ENCODE measurements at places on chromosomes 6 and 20. TPM values are rescaled to one million over a fixed set of nuclear protein-coding genes. Genes with fewer than 3 reads are reported as not detected.

GRM1 gene
- 0.19 TPM for total RNA-seq

IMPG1 gene
- not detected for total RNA-seq

C6orf163 gene
- 0.99 TPM for total RNA-seq

FAM209B gene
- total RNA-seq = 0.52 TPM

SMLR1 gene
- total RNA-seq = not detected

ATP9A gene
- total RNA-seq = 46.4 TPM

ADGRB3 gene
- 5.8 TPM for total RNA-seq

KCNG1 gene
- 0.63 TPM for total RNA-seq

SPEF1 gene
- 0.50 TPM for total RNA-seq

PTPRT gene
- total RNA-seq = not detected

RHAG gene
- total RNA-seq = 0.42 TPM

DNA sequence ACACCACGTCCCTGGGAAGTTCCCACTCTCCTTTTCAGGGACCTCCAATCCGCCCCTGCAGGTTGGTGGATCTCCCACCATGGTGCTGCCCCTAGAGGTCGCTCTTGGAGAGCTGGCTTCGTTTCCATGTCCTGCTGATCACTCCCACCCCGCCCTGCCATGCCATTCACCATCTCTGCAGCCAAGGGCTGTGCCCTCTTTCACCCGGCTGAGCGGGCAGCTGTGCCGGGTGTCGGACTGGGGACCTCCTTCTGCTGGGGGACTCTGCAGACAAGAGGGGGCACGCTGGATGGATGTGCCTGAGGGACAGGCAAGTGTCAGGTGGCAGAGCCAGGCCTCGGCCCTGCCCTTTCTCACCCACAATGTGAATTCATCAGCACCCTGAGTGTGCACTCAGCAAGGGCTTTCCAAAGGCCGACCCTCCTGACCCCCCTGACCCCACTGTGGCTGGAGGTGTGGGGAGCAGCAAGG is 347.0 kb downstream of the CDH4 start:
- H3K4me1 ChIP-seq = no peaks in the 10 kb centered on the region
- no peaks in the 10 kb centered on the region for H3K36me3 ChIP-seq
- H3K4me3 ChIP-seq = no peak overlapping the region
- no peak for DNase-seq
- H3K27ac ChIP-seq = no peak overlapping the region

- peak overlapping the region; percentile 85 for H3K4me3 ChIP-seq
- peaks cover 22% of the 10 kb centered on the region for H3K4me1 ChIP-seq
- peak overlapping the region; percentile 97 for H3K27ac ChIP-seq
- DNase-seq = no peak
- no peaks in the 10 kb centered on the region for H3K36me3 ChIP-seq
Observed at GRCh38 chr6:144284478-144284782, 705 bp upstream of the UTRN start.

- DNase-seq = no peak
- H3K36me3 ChIP-seq = no peaks in the 10 kb centered on the region
- H3K27ac ChIP-seq = no peak overlapping the region
- peaks cover 3% of the 10 kb centered on the region for H3K4me1 ChIP-seq
- no peaks in the 10 kb centered on the region for H3K27me3 ChIP-seq
Observed at GRCh38 chr6:21501021-21501354, 92.6 kb upstream of the SOX4 start.

GRCh38 chr6:69122407-69122773 is 487.3 kb downstream of the ADGRB3 start:
- no peak overlapping the region for H3K27ac ChIP-seq
- no peak overlapping the region for H3K4me3 ChIP-seq
- no peaks in the 10 kb centered on the region for H3K36me3 ChIP-seq
- H3K27me3 ChIP-seq = no peaks in the 10 kb centered on the region
- no peaks in the 10 kb centered on the region for H3K4me1 ChIP-seq

DNA sequence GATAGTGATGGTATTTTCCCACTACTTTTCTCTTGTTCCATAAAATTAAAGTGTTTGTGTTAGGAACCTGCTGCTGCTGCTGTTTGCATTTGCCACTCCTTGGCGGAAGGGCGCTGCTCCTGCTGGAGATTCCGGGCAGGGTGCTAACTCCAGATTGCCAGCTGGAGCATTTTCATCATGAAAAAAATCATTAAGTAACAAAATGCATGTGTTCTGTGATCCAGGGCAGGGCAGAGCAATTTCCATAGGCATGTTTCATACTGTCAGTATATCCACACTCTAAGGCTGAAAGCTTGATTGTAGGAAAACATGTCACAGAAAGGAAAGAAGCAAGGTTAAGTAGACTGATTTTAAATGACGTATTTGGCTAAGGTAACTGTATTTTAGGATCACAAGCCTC is 24.0 kb downstream of the PBOV1 start:
- no peaks in the 10 kb centered on the region for H3K4me1 ChIP-seq
- no peak overlapping the region for H3K4me3 ChIP-seq
- H3K27me3 ChIP-seq = no peaks in the 10 kb centered on the region
- no peaks in the 10 kb centered on the region for H3K36me3 ChIP-seq

DNA sequence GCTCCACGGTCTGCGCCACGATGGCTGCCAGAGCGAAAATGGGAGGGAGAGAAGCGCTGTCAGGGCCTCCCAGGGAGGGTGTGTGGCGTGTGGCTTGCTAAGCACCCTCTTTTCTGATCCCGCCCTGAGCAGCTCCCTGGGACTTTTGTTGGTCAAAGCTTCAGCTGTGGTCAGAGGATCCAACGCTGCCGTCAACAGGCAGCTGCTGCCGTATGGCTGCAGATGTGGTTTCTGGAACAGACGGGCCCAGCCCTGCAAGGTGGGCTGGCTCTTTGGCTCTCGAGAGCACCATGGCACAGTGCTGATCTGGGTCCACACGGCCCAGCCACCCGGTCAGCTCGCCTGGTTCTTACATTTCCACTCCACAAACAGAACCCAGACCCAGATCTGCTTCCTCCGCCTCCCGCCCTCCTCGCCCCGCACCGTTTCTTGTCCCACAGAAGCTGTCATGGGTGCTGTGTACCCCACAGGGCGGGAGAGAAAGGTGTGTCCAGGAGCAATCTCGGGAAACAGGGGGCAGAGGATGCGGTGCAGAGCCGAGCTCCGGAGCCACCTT is 86.0 kb upstream of the BHLHE23 start:
- H3K36me3 ChIP-seq = no peaks in the 10 kb centered on the region
- H3K27ac ChIP-seq = no peak overlapping the region
- H3K4me3 ChIP-seq = no peak overlapping the region
- no peak for DNase-seq
- no peaks in the 10 kb centered on the region for H3K4me1 ChIP-seq
- no peaks in the 10 kb centered on the region for H3K27me3 ChIP-seq

DNA sequence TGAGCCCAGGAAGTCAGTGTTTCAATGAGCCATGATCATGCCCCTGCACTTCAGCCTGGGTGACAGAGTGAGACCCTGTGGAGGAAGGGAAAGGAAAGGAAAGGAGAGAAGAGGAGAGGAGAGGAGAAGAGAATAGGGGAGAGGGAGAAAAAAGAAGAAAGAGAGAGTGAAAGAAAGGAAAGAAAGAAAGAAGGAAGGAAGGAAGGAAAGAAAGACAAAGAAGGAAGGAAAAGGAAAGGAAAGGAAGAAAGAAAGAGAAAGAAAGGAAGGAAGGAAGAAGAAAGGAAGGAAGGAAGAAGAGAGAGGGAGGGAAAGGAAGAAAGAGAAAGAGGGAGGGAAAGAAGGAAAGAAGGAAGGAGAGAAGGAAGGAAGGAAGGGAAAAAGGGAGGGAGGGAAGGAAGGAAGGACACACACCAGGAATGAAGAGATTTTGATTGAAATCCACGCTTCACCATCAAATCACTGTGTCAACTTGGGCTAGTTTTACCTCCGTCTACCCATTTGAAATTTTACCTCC is 14.3 kb downstream of the WFDC8 start:
- H3K4me3 ChIP-seq = no peak overlapping the region
- H3K27ac ChIP-seq = no peak overlapping the region
- H3K36me3 ChIP-seq = no peaks in the 10 kb centered on the region
- no peaks in the 10 kb centered on the region for H3K4me1 ChIP-seq
- DNase-seq = no peak

GRCh38 chr6:61755739-61756138 is 530.3 kb downstream of the KHDRBS2 start:
- no peak for DNase-seq
- no peaks in the 10 kb centered on the region for H3K36me3 ChIP-seq
- no peaks in the 10 kb centered on the region for H3K27me3 ChIP-seq
- H3K4me3 ChIP-seq = no peak overlapping the region
- H3K27ac ChIP-seq = no peak overlapping the region
- no peaks in the 10 kb centered on the region for H3K4me1 ChIP-seq

GRCh38 chr20:43900496-43900895 is 14.2 kb upstream of the TOX2 start:
- H3K27me3 ChIP-seq = no peaks in the 10 kb centered on the region
- peaks cover 20% of the 10 kb centered on the region for H3K4me1 ChIP-seq
- H3K36me3 ChIP-seq = no peaks in the 10 kb centered on the region
- no peak overlapping the region for H3K27ac ChIP-seq
- H3K4me3 ChIP-seq = no peak overlapping the region
- DNase-seq = no peak

- peaks cover 17% of the 10 kb centered on the region for H3K4me1 ChIP-seq
- no peak for DNase-seq
- H3K4me3 ChIP-seq = no peak overlapping the region
- H3K27ac ChIP-seq = no peak overlapping the region
- no peaks in the 10 kb centered on the region for H3K36me3 ChIP-seq
- H3K27me3 ChIP-seq = no peaks in the 10 kb centered on the region
Observed at GRCh38 chr6:136685540-136686108, 106.7 kb downstream of the MAP3K5 start.

DNA sequence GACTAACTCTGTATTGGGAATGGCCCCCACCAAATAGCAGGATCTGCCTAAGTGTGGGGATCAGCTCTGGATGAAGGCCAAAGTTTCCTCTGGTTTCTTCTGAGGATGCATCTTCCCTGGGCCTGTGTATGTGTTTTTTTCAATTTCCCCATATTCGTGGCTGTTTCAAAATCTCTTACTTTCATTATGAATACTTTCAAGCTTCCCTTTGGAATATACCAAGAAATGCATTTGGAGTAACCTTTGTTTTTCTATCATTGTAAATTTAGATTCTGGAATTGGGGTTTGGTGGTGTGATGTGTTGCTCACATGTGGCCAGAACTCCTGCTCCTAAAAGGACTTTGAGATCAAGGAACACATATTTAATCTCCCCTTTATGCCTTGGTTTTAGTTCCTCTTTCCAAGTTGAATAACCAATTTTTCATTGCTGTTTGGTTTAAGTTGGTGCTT is 8.4 kb downstream of the ENTPD6 start:
- H3K4me3 ChIP-seq = no peak overlapping the region
- H3K27me3 ChIP-seq = no peaks in the 10 kb centered on the region
- peaks cover 9% of the 10 kb centered on the region for H3K36me3 ChIP-seq
- H3K27ac ChIP-seq = no peak overlapping the region
- H3K4me1 ChIP-seq = peaks cover 40% of the 10 kb centered on the region

DNA sequence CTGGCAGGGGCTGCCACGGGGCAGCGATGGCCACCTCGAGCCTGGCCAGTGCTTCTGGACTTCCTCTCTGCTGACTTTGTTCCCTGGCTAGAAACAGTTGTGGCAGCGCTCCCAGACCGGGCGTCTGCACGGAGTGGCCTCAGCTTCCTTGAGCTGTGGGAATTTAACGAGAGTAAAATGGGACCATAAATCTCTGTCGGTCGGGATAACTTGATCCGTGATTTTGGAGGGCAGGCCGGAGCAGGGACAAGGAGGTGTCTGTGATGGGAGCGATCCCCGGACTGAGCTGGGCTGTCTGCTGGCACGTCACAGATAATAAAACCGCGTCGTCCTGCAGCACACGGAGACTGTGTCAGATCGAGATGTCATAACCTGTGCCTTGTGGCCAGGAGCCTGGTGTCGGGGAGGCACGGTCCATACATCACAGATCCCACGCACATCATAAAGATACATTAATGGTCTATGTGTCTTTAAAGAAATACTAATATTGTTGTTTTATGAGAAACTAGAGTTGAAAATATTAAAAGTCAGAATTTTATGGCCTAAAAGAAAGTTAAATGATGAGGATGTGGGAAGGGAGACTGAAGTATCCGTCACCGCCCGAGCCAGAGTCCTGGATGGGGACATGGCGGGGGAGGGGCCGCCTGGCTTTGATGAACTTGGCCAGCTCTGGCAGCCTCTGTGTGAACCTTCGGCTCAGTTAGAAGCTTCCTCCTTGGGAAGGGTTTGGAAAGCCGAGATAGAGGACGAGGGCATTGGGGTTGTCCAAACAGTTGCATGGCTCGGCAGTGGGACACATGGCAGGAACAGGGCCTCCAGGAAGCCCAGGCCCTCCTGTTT is 6.5 kb upstream of the RBBP8NL start:
- H3K4me1 ChIP-seq = peaks cover 41% of the 10 kb centered on the region
- H3K27ac ChIP-seq = peak overlapping the region; percentile 47
- no peaks in the 10 kb centered on the region for H3K36me3 ChIP-seq
- no peak overlapping the region for H3K4me3 ChIP-seq
- H3K27me3 ChIP-seq = no peaks in the 10 kb centered on the region
- no peak for DNase-seq

GRCh38 chr20:10330071-10330470 is 104.0 kb downstream of the MKKS start:
- H3K4me1 ChIP-seq = no peaks in the 10 kb centered on the region
- H3K27ac ChIP-seq = no peak overlapping the region

DNA sequence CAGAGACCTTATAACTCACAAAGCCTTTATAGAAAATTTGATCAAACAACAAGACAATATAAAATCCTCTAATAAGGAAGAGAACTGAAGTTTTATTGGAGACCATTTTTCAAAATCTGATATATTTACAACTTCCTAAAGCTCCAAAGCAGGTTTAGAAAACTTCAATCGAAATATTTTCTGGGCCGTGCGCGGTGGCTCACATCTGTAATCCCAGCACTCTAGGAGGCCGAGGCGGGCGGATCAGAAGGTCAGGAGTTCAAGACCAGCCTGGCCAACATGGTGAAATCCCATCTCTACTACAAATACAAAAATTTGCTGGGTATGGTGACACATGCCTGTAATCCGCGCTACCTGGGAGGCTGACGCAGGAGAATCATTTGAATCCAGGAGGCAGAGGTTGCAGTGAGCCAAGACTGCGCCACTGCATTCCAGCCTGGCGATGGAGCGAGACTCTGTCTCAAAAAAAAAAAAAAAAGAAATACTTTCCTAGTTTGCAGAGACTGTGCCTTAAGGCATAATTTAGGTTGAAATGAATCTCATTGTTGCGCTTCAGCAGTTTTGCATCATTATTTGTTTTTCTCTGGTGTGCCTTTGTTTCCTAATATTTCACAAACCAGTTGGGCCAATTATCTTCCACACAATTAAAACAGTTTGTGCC is 60.6 kb upstream of the ASIP start:
- H3K4me3 ChIP-seq = no peak overlapping the region
- H3K27me3 ChIP-seq = no peaks in the 10 kb centered on the region
- H3K4me1 ChIP-seq = no peaks in the 10 kb centered on the region
- DNase-seq = no peak
- no peak overlapping the region for H3K27ac ChIP-seq
- H3K36me3 ChIP-seq = no peaks in the 10 kb centered on the region

GRCh38 chr6:33927616-33928015 is 123.8 kb upstream of the MLN start:
- H3K4me1 ChIP-seq = no peaks in the 10 kb centered on the region
- no peaks in the 10 kb centered on the region for H3K27me3 ChIP-seq
- no peaks in the 10 kb centered on the region for H3K36me3 ChIP-seq
- H3K4me3 ChIP-seq = no peak overlapping the region
- DNase-seq = no peak

- peaks cover 8% of the 10 kb centered on the region for H3K4me1 ChIP-seq
- H3K27ac ChIP-seq = no peak overlapping the region
- no peaks in the 10 kb centered on the region for H3K27me3 ChIP-seq
- no peak for DNase-seq
Observed at GRCh38 chr20:50373674-50374286, 136.4 kb upstream of the PTPN1 start.
